Endothelial cell of umbilical vein (primary cell): ENCODE measurements at places on chromosomes 7 and 10. TPM values are rescaled to one million over a fixed set of nuclear protein-coding genes. Genes with fewer than 3 reads are reported as not detected.

- DNase-seq, result no peak
These were observed 27.0 kb downstream of the DCLRE1C start for GRCh38 chr10:14926722-14927416.

DNA sequence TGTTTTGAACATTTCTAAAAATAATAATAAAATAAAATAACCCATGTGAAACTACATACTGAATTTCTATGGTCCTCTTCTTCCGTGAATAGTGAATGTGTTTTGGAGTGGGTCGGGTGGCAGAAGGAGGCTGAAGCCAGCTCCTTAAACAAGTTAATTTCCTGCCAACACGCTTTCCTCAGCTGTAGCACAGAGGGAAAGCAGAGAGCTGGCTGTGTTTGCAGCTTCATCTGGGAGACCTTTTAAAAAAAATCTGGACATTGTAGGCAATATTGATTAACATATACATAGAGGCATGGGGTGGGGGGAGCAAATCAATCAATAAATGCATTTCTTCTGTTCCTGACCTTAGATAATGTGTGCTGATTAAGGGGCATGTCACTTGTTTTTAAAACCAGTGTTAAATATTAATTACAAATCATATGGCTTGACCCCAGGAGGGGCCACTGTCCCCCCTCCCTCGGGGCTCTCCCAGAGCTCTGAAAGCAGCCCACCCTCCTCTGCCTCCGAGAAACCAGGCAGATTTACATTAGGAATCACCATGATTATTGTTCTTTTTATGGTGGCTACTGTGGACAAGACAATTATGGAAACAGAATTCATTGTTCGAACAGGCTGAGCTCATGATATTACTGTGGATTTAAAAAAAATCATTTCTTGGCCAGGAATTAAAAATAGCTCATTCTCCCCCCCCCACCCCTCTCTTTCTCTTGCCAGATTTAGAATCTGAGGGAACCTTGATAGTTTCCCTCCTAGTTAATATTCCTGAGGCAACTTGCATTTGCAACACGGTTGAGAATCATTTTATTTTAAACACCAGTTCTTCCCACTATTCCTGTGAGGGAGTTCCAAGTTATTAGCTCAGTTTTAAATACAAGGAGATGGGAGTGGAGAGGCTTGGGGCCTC lies 100.5 kb upstream of the CARD11 start:
- DNase-seq, result no peak

DNA sequence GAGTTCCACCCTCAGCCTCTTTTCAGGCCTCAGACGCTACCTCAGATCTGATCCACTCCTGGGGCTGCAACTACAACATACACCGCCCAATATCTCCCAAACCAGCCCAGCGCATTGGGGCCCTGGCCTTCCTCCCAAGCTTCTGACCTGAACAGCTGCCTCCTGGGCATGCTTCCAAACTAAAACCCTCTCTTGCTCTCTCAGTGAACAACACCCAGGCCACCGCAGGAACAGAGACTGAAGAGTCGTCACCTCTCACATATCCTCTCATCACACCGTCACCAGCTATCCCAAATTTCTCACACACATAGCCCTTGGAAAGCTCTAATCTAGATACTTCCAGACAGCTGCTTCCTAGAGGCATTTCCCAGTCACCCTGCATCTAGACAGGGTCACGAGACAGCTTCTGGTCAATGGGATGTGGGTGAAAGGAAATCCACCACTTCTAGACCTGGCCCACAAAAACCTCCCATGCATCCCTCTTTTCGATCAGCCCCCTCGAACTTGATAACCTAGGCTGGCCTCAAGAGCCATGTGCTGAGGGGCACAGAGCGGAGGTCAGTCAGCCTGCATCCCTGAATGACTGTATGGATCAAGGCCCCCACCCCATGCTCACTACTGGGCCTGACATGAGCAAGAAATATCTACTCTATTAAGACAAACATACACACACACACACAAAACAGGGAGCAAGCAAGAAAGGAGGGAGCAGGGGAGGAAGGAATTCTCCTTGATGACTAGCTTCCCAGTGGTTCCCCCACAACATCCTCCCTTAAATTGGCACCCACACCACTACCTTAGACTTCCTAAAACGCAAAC lies 1.8 kb downstream of the PARP12 start:
- peak; percentile 88 for DNase-seq

DNA sequence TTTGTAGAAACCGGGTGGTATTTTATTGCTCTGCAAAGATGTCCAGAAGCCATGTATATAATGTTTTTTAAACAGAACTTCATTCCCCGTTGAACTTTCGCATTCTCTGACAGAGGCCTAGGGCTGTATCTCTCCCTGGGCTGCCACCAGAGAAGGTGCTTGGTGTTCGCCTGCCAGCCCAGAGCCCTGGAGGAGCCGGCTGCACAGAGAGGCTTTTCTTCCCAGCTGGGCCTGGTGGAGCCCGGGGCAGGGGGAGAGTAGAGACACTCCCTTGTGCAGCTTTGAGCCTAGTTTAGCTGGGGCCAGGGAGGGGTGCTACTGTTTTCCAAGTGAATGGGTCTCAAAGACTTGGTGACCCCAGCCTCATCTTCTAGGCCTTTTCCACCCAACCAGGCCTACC lies 13.6 kb upstream of the TRIM8 start:
- DNase-seq, result no peak

DNA sequence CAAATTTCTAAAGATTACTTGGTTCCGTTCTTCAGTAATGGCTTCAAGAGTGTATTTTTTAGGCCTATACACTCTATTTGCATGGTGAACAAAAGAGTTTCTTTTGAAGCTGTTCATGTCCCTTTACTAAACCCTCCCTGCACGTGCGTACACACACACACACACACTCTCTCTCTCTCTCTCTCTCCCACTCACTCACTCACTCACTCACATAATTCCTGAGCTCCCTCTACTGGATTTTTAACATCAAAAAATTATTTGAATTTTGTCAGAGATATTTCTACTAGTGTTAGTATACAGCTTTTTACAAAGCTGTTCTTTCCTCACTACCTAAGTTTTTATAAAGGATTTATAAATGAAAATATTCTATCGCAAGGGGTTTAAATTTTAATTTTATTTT lies 85.9 kb downstream of the UBE3C start:
- DNase-seq, result peak; percentile 25

DNA sequence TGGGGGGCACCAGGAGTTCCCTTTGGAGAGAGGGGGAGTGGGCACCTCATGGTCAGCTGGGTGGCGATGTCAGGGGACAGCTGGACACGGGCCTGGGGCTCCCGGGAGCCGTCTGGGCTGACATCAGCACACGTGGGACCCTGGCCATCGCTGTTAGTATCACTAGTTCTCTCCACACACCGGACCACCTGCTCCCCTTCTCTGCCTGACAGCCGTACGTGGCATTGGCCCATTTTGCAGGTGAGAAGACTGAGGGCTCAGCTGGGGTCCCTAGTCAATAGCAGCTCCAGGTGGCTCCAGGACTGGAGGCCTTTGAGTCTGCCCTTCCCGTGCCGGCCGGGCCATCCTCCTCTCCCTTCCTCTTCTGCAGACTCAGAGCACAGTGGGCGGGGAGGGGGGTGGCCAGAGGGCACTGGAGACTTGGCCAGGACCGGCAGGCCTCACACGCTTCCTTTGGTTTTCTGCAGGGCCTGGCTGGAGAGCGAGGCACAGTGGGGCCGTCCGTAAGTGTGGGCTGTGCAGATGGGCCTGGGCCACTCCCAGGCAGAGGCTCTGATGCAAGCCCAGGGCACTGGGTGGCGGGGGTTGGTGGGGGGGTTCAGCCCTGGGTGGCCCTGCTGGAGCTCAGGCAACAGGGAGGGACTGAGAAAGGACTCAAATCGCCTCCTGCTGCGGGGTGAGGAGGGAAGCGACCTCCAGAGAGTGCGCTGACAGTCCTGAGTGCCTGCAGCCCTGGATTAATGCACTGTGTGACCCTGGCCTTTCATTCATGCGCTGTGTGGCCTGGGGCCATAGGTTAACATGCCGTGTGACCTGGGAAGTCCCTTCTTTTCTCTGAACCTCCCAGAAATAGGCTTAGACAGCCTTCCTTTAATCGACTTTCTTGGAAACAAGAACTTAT lies 78.2 kb downstream of the MYL10 start:
- DNase-seq, result no peak

GRCh38 chr10:60606343-60607080 lies 171.8 kb upstream of the CDK1 start:
- DNase-seq, result peak; percentile 6

GRCh38 chr10:61135276-61135721 lies 191.3 kb upstream of the RHOBTB1 start:
- peak; percentile 12 for DNase-seq

- DNase-seq, result peak; percentile 35
These were observed 97.9 kb upstream of the KLF14 start for GRCh38 chr7:130831817-130832481.

DNA sequence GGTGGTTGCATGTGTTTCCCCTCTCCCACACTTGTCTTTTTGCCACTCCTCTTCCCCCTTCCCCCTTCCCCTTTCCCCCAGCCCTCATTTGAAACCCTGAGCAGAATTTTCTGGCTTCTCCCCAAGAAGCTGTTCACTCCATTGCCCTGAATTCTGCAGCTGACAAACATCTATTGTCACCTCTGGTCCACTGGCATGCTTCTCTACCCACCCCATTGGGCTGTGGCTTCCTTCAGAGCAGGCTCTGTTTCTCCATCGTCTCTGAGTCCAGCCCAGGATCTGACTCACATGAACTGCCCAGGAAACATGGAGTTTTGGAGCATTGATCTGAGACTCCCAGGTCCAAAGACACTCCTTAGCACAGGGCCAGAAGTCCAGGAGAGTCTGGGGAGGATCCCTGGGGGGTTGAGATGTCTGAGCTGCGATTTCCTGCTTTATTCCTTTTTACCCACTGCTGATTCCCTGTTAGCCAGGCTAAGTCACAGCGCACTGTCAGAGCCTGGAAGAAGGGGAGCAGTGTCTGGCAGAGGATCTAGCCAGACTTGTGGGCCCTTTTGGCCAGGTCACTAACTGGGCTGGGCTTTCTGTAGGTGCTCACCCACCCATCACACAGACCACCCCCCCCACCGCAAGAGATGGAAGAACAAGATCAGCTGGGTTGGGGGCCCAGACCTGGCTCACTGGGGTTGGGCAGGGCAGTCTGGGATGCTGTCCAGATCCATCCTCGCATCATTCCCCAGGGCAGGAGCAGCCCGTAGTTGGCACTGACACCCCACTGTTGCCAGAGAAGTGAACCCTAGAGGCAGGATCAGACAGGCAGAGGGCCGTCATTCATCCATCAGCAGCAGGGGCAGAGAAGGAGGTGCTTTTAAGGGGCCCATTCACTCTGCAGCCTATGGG lies 3.5 kb downstream of the CHAT start:
- no peak for DNase-seq

DNA sequence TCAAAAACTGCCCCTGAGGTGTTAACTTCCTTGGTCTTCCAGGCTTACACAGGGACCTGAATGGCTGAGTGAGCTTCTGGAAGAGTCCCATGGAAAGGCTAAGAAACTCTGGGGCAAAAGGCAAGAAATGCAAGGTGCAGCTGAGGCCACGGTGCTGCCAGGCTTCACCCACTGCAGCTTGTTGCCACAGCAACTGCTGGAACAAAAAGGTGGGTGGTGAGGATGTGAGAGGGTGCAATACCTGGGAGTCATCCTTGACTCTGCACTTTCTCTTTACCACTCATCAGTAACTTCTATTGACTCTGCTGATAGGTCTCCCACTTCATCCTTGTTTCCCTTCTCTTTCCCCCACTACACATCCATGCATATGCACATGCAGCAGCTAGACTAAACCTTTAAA lies 258.6 kb downstream of the BMPER start:
- DNase-seq, result no peak

GRCh38 chr7:43113622-43114457 lies 1.4 kb downstream of the HECW1 start:
- DNase-seq, result no peak

GRCh38 chr7:36202398-36202797 lies 49.3 kb downstream of the EEPD1 start:
- DNase-seq, result no peak

- no peak for DNase-seq
These were observed 23.1 kb upstream of the AKR1E2 start for GRCh38 chr10:4802711-4803487.

- no peak for DNase-seq
These were observed 5.4 kb downstream of the VGF start for GRCh38 chr7:101159696-101160674.

Gene CYP26C1
- 2.0 and 3.0 TPM in 2 replicates for total RNA-seq

Gene ZNF467
- 6.5 and 8.9 TPM in 2 replicates for total RNA-seq

Gene OR13A1
- not detected in 2 replicates for total RNA-seq

Gene TMEM270
- total RNA-seq, result not detected in 2 replicates

Gene COL1A2
- total RNA-seq, result 5.6 and 40.8 TPM in 2 replicates

Gene NDUFB2
- 197 and 221 TPM in 2 replicates for total RNA-seq
